ENCODE measurements at places on chromosomes 13 and 19.

GRCh38 chr13:89382981-89383380 lies 1711.8 kb downstream of the SLITRK5 start:
- no peak for DNase-seq

- no peak for DNase-seq
Measured at GRCh38 chr19:16888629-16889365, at the start of gene F2RL3. Gene F2RL3, plus strand, starts transcription at chr19:16888999. Its CDS starts 191 bp downstream, at chr19:16889190.

DNA sequence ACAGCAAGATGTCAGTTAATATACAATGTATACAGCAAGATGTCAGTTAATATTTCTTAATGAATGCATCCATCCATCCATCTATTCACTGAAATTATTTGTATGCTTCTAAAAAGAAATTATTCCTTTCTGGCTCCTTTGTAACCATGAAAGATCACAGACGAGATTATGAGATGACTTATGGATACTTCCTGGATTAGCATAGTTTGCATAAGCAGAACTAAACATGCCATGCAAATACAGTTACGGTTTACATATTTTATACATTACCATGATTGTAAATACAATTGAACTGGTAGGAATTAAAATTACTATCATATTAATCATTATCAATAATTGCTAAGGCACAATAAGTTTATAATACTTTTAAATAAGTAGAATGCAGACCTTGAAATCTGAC lies 32.7 kb downstream of the NALCN start:
- DNase-seq: no peak

GRCh38 chr19:51702103-51702824 lies 9.1 kb downstream of the SPACA6 start:
- DNase-seq: peak; percentile 44

DNA sequence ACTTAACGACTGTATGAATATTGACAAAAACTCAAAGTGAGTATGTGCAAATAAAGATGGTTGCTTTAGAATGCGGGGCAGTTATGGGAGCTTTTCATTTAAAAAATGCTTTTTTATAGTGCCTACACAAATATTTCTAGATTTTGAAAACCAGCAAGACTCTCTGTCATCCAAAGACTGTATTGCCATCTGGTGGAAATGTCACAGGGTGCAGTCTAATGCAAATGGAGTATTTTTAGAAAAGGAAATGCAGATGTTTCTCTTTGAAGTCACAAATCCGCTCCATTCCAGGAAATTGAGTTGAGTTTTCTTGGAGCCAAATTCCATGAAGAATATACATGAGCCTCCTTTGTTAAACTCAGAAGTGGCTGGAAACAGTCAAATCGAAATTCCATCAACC lies 2.3 kb upstream of the C1QTNF9B start:
- peak; percentile 33 for DNase-seq

All from CD4-positive, alpha-beta T cell (primary cell).